ENCODE measurements at places on chromosomes 2 and 18. TPM values are rescaled to one million over a fixed set of nuclear protein-coding genes. Genes with fewer than 3 reads are reported as not detected.

DNA sequence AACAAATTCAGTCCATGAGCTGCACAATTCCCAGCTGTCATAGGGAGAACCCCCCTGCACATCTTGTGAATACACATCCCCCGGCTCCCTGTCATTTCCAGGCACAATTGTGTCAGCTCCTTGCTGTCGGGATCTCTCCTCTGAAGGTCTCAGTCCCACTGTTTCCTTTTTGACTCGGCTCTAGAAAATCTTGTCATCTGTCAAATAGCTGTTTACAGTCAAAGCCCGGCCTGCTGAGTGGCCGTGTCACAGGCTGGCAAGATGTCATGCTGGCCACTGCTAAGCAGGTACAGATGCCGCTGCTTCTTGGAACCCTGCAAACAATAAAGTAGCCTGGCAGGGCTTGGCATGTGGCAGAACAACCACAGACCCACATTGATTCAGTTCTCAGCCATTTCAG, 61.7 kb downstream of the LYPD1 start:
- DNase-seq: no peak

DNA sequence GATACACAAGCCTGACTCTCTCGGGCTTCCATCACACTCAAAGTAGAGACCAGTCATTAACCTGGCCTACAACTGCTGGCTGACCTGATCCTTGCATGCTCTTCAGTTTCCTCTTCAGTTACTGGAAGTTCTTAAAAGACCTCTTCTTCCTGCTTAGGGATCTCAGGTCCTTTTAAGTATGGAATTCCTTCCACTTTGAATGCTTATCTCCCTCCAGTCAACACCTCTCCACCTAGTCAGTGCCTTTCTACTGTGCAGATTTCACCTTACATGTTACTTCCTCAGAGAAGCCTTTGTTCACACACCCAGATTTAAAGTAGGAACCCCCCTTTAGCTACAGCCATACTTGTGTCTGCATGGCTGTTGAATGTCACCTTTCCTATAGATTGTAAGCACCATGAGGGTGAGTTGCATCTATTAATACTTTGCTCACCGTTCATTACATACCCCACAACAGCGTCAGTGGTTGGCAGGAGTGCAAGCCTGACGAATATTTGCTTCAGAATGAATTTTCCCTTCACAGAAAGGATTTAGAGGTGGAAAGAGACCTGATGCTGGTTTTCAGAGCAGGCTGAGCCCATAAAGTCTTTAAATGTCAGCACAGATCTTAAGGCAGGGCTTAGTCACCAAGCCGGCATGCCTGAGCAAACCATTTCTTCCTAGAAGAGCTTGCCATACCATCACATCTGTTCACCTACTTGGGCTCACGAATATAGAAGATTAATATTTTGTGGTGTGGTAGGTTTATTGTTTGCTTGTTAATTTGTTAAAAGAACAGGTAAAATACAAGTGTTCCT, 90.1 kb downstream of the ACVR1 start:
- no peak for DNase-seq

The CCDC121 gene
- polyA plus RNA-seq: 1.8 TPM

DNA sequence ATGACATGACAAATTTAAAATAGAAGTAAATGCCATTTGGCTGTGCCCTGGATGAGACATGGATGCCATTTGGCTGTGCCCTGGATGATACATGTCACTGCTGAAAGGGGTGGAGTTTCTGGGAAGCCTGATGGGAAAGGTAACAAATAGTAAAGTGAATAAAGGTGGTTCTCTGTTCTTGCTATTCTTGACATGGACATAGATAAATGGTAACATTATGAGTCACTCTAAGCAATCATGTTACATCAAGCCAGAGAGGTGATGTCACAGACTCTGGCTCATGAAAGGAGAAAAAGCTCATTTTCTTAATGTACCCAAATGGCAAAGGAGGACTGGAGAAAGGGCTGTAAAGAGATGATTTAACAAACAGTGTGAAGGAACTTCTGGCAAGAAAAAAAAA, 86.4 kb downstream of the EML6 start:
- DNase-seq: no peak

GRCh38 chr2:136284226-136285119, 166.5 kb upstream of the CXCR4 start:
- peak; percentile 15 for DNase-seq

GRCh38 chr2:229910832-229911412, 10.9 kb downstream of the TRIP12 start:
- DNase-seq: peak; percentile 25

DNA sequence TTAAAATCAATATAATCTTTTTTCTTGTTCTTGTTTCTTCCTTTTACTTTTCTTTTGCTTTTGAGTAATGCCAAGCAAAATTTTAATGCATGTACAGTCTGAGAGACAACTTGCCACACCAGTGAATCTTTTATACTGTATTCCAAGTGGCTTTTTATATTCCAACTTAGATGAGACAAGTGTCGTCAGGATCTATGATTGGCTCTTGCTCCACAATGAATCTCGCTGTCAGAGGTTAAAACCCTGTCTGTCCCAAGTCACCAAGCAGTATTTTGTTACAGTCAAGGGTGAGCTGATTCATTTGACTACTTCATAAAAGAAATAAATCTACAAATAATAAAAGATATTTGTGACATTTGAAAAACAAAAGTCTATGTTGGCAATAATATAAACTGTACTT, at the start of gene MSTN:
Gene MSTN (minus strand): TSS at position 129 of the 400 bp plus-strand sequence. CDS start 133 bp downstream, outside the sequence.
- DNase-seq: no peak

GRCh38 chr18:25057491-25058050, 294.4 kb downstream of the ZNF521 start:
- no peak for DNase-seq

DNA sequence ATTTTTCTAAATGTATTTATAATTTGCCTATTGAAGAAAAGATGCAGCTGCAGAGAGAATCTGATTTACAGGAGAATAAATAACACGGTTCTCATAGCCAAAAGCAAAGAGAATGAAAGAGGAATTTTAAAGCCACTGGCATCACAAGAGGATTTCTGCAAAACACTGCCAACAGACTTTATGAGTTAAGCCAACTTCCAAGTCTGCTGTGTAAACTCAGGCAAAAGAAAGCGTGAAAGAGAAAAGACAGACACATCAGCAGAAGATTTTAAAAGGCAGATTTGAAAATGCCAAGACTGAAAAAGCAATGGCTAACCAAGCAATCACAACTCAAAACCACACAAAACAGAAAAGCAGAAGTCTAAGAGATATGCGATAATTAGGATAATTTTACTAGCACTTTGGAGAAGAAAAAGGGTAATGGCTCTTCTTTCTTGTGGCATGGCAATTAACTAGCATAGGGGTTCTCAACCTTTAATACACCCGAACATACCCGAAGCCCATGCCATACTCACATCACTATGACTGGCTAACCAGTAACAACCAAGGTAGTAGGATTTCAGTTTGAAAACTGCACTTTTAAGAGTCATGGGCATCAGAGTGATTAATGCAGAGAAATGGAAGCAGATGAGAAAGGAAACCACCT, 4.9 kb downstream of the DARS1 start:
- DNase-seq: peak; percentile 47

DNA sequence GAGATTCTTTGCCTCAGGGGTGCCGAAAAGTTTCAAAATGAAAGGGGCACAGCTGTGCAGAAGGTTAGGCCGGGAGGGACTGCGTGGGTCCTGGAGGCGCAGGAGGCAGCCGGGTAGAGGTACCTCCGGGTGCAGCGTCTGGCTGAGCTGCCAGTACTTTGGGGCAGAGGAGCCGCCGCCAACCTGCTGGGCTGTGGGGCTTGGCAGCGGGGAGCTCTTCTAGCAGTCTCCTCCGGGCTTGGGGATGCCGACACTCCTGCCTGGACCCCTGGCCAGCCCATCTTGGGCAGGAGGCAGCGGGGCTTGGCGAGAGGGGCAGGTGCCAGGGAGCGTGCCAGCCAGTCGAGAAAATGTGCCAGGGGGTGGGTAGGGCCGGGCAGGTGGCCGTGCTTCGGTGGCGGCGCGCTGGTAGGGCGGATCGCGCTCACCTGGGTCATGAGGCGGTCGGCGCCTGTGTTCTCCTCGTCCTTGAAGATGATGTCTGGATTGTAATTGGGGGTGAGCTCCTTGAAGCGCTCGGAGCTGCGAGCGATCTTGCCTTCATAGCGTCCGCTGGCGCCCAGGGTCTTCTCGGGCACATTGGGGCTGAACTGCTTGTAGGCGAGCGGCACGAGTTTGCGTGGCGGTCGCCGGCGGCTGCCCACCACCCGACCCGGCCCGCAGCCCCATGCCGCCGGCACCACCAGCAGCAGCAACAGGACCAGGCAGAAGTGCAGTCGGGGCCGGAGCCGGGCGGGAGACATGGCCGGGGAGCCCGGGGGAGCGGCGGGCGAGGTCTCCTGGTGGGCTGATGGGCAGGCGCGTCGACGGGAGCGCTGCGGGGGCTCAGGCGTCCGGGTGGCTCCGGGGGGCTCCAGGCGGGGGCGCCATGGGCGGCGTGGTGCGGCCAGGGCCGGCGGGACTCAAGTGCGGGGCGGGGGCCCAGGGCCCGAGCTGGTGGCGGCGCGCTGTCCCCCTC, 717 bp downstream of the IHH start:
- DNase-seq: no peak

DNA sequence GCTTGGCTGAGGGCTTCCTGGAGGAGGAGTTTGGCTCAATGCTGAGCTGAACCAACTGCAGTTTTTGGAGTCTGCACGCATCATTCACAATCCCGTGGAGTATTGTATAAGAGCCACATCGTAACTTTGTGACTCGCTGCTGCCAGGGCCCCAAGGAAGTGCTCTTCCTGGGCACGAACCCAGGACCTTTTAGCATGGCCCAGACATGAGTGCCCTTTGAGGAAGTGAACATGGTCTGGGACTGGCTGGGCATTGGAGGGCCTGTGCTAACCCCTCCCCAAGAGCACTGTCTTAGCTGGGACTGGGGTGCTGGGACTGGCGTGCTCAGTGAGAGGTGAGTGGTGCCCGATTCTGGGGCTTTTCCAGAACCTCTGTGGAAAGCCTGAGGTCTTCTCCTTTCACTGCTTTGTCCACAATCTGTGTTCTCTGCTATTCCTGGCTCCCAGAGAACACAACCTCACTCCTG, 88.6 kb downstream of the LIPG start:
- DNase-seq: no peak

DNA sequence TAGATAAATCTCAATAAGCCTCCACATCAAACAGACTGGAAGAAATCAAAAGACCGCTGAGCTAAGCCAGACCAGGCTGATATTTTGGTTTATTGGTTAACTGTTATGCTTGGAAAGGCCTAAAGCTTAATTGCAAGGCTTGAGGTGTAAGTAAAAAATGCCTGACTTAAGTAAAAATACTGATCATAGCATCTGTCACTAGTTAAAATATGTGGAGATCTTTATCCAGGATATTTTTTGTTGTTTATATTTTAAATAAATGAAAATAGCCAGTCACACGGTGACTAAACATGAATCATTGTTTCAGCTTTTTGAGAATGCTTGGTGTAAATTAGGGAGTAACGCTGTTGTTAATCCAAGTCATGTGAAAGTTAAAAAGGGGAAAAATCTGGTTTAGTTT, 127.9 kb downstream of the THADA start:
- no peak for DNase-seq

The DNAJC5G gene
- not detected for polyA plus RNA-seq

The DLX2 gene
- not detected for polyA plus RNA-seq

DNA sequence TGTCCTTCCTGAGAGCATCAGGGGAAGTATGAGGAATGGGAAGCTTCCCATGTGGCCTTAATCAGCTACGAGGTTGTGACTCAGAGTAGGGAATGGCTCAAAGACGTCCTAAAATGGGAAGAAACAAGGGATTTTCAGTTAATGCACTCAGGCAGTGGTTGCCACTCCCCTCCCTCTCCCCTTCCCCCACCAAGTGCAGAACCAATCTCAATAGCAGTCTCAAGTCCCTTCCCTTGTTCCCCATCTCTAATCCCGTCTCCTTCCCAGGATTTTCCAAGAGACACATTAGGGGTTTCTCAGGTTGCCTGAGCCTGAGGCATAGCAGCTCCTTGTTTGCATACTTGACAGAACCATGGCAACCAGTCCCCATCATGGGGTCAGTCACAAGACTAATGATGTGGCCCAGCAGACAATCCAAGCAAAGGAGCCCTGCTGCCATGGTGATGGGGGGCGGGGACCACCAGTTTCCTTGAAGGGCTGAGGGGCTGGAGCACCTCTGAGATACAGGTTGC, 18.2 kb upstream of the RESP18 start:
- no peak for DNase-seq

The GPR45 gene
- not detected for polyA plus RNA-seq

DNA sequence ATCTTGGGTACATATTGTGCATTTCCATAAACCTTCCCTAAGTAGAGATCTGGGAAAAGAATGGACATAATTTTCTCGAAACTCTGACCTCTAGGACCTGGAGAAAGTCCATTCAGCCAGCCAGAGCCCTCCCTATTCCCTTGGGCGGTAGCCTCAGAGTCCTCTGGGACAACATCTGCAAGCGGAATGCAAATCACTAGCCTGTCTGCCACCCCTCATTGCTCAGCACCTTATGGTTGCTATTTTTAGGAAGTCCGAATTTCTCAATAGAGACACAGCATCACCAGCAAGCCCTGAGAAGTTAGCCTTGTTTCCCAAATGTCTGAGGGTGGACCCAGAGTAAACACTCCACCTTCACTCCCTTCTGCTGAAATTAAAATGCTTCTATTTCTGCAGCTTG, 17.6 kb upstream of the CD28 start:
- peak; percentile 46 for DNase-seq

The GREB1L gene
- polyA plus RNA-seq: not detected

DNA sequence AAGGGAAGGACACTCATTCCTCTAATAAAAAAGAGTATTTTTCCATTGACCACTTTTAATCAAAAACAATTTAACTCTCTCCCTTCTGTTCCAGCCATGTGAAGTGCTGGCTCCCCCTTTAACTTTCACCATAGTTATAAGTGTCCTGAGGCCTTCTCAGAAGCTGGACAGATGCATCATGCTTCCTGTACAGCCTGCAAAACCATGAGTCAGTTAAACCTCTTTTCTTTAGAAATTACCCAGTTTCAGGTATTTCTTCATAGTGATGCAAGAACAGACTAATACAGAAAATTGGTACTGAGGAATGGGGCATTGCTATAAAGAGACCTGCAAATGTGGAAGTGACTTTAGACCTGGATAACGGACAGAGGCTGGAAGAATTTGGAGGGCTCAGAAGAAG, 643.6 kb upstream of the DDX18 start:
- no peak for DNase-seq

- DNase-seq: no peak
These were observed 23.3 kb downstream of the ERCC3 start for GRCh38 chr2:127270663-127271062.

GRCh38 chr2:17373041-17373440, 145.2 kb downstream of the RAD51AP2 start:
- no peak for DNase-seq

- no peak for DNase-seq
These were observed 4.3 kb upstream of the CDCA7 start for GRCh38 chr2:173350383-173350782.

GRCh38 chr18:68428661-68429060, 286.2 kb downstream of the TMX3 start:
- no peak for DNase-seq

- no peak for DNase-seq
These were observed 145.9 kb downstream of the GFPT1 start for GRCh38 chr2:69241093-69241492.

The CHAC2 gene
- 1.7 TPM for polyA plus RNA-seq

GRCh38 chr2:126776255-126776654, 120.3 kb downstream of the GYPC start:
- DNase-seq: no peak

The CFC1 gene
- not detected for polyA plus RNA-seq

- peak; percentile 2 for DNase-seq
These were observed 35.5 kb upstream of the KIDINS220 start for GRCh38 chr2:8872821-8873432.

The PXDN gene
- not detected for polyA plus RNA-seq

All from naive B cell (primary cell).